ENCODE measurements at places on chromosomes 3 and 15.
A peak's percentile ranks its signal among the peaks of the same experiment; 100 is the strongest.

DNA sequence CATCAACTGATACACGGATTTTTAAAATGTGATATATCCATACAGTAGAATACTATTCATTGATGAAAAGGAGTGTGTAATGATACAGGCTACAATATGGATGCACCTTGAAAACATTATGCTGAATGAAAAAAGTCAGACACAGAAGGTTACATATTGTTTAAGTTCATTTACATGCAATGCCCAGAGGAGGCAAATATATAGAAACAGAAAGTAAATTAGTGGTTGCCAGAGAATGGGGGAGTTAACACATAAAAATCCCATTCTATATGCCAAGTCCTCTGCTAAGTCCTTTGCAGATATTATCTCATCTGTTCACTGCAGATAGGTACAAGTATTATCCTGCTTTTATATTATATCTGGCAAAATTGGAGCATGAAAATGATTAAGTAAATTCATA, 22.1 kb upstream of the CDIN1 start:
- no peak for DNase-seq

GRCh38 chr3:58059349-58060321, 51.4 kb downstream of the FLNB start:
- no peak for DNase-seq

GRCh38 chr3:50167069-50167840, 12.1 kb downstream of the SEMA3F start:
- DNase-seq = no peak

DNA sequence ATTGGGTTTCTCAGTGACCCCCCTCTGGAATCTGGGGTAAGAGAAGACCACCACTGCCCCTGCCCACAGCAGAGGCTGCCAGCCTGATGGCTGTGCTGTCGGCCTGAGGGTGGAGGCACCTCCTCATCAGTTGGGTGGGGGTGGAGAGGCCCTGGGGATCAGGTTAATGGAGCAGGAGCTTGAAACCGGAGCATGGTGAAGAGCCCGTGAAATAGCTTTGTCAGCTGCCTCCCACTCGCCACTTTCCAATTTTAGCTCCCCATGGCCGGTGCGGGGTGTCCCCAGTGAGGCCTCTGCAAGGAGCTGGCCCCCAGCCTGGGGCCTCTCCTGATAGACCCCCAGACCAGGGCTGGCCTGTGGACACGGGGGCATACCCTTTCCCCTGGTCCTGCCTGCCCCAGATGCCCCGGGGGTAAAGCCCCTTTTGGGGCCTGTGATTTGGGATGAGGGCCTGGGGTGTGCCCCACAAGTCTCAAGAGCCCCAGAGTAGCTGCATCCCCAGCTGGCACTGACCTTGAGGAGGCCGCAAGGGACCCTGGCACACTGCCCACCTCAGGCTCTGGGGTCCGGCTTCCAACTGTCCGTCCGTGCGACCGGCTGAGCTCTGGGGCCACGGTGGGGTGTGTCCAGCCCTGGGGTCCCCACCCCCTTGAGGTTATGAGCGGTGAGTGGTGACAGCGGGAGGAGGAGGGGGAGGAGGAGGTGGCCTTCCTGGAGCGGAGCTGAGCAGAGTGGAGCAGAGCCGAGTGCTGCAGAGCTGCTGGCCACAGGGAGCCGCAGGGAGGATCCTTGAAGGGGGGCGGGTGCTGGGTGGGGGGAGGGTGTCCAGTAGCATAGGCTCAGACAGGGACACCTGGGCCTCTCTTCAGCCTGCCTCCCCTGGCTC, at the start of gene HHATL:
TSS of gene HHATL (minus strand) at position 733 of the 886 bp plus-strand sequence. CDS start 1,972 bp downstream, outside the sequence.
- peak; percentile 31 for DNase-seq

- DNase-seq = no peak
Measured at GRCh38 chr15:56767315-56767714, 34.0 kb upstream of the ZNF280D start.

GRCh38 chr3:32321095-32321790, 70.4 kb upstream of the CMTM7 start:
- peak; percentile 50 for DNase-seq

DNA sequence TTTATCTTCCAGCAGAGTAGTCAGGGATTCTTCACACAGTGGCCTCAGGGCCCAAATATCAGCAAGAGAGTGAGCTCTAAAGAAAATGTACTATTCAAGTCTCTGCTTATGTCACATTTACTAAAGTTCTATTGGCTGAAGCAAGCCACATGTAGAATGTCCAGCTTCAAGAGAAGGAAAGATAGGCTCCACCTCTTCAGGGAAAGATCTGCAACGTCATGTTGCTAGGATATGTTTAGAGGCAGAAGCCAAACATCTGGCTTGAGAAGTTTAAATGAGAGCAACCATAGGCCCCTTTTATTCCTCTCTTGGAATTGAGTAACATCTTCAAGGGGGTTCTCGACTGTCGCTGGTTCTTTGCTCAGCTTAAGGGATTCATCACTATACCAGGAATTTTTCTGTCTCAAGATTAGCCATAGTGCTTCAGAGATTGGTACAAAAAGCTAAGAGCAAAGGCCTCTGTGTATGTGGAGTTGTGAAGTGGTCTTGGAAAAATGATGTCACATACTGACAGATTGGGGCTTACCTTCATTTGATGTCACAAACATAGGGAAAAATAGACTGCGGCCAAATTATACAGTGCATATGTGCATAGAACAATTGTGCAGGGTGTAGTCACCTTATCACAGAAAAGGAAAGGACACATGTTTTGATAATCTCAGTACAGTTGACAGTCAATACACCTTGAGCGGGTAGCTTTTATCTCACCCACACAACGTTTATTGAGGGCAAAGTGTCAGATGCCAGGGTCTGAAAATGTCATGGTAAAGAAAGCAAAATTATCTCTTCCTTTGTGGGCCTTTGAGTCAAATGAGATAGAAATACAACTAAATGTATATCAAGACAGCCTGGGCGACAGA, 11.3 kb upstream of the THRB start:
- no peak for DNase-seq

- DNase-seq = peak; percentile 96
Measured at GRCh38 chr3:46629551-46630517, 17.5 kb downstream of the FAM240A start.

GRCh38 chr3:113570158-113570557, 37.8 kb downstream of the SIDT1 start:
- no peak for DNase-seq

DNA sequence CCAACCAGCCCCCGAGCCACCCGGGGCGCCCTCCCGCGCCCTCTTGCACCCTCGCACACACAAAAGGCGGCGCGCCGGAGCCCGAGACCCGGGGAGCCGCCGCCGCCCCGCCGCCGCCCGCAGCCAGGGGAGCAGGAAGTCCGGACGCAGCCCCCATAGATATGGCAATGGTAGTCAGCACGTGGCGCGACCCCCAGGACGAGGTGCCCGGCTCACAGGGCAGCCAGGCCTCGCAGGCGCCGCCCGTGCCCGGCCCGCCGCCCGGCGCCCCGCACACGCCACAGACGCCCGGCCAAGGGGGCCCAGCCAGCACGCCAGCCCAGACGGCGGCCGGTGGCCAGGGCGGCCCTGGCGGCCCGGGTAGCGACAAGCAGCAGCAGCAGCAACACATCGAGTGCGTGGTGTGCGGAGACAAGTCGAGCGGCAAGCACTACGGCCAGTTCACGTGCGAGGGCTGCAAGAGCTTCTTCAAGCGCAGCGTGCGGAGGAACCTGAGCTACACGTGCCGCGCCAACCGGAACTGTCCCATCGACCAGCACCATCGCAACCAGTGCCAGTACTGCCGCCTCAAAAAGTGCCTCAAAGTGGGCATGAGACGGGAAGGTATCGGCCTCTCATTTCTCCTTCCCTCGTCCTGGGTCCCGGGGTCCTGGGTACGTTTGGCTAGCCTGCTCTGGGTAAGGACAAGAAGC, 1.6 kb downstream of the NR2F2 start:
- peak; percentile 74 for DNase-seq

GRCh38 chr3:70658513-70659310, 346.3 kb upstream of the MDFIC2 start:
- DNase-seq = no peak

DNA sequence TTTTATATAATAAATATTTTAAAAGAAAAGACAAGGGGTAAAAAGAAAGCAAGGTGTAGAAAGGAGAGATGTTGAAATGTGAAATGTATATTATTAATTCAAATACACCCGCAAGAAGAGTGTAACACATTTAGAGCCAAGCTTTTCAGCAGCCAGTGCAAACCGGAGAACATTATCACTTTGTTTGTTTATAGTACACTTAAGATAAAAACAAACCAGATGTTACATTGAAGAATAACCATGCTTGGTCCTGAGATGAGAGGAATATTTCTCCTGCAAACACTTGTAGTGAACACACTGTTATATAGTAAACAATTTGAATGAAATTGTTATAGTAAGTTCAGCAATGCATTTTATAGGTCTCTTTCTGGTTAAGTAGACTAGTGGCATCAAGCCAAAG, 1441.5 kb downstream of the OTOL1 start:
- no peak for DNase-seq

DNA sequence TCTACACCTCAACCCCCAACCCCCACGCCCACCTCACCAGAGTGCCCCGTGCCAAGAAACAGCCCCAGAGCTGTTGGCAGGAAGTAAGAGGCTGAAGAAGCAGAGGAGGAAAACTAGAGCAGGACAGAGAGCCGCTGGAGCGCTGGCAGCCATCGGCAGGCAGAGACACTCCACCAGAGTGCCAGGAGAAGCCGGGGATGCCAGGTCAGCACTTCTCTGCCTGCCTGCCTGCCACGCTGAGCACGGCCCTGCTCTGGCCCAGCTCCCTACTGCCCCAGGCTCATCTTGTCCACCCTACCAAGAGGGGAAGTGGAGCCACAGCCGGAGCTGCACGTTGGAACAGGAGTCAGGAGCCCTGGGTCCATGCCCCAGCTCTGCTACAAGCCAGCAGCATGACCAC, 29.7 kb downstream of the CACNA2D2 start:
- no peak for DNase-seq

DNA sequence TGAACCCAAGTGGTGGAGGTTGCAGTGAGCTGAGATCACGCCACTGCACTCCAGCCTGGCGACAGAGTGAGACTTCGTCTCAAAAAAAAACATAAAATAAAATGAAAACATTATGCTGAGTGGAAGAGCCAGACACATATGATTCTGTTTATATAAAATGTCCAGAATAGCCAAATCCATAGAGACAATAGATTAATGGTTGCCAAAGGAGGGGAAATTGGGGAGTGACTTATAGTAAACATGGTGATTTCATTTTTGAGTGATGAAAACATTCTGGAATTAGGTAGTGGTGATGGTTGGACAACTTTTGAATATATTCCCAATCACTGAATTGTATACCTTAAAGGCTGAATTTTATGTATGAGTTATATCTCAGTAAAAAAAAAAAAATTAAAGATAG, 172.0 kb upstream of the BFSP2 start:
- DNase-seq = no peak

- DNase-seq = no peak
Measured at GRCh38 chr15:91710080-91710698, 143.3 kb upstream of the SLCO3A1 start.

DNA sequence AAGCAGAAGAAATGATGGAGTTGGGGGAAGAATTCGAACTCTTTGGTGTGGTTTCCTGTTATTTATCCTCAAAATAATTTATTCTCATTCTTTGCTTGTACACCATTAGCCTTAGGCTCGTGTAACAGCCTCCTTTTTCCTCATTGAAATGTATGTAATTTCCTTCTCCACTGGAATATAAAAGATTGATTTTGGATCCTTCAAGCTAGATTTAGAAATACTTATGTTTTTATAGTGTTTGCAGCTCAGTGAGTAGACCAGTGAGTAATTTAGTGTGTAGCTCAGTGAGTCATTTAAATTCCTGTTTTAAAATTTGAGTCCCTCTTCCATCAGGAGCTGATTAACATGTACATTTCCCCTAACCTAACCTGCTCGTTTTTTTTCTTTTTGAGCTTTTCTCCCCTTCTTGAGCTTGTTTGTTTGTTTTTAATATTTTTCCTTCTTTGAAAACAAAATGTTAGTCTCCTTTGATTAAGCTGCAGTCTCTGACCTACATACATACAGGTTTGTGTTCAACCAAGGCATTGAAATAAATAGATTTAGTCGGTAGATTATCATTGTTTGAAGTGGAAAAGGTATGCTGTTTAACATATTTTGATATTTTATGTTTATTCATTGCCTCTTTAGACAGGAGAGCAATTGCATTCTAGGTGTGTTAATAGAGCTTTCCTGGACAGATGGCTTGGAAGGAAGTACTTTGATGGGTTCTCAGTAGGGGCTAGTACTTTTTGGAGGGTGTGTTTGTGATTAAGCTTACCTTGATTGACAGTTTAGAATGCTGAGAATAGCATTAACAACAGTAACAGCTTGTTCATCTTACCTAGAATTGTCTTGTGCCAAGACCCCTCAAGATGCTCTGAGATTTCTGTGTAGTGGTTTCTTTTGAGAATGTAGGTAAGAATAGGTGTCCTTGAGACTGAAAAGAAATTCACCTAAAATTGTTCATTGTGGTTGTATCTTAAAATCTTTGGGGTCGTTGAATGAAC, 5.9 kb downstream of the USP3 start:
- DNase-seq = no peak

DNA sequence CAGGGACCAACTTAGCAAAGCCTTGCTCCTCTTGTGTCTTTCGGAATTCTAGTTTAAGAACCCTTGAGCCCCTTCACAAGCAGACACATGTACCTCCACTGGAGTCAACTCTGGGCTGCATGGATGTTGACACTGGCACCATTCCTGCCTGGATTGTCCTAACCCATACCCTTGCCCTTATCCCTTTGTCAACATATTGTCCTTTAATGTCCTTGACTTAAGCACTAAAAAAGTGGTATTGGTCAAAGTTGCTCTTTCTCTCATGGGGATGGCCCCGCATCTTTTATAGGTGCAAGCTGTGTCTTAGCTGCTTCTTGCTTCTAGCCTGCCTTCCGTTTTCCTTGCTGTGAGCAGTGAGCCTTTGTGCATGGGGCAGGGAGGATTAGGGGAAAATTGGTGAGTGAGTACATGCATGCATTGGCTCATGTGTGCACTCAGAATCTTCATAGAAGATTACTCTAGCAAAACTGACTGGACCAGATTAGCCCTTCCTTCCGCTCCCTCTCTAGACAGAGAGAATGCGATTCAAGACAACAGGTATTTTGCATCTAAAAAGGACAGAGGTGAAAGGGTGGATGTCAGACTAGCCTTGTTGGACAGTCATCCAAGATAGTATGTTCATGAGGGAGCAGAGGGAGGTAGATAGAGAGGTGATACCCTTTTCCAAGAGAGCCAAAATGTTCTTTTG, 42.4 kb downstream of the TGFBR2 start:
- DNase-seq = no peak

- DNase-seq = no peak
Measured at GRCh38 chr3:52670621-52671521, 14.8 kb downstream of the PBRM1 start.

DNA sequence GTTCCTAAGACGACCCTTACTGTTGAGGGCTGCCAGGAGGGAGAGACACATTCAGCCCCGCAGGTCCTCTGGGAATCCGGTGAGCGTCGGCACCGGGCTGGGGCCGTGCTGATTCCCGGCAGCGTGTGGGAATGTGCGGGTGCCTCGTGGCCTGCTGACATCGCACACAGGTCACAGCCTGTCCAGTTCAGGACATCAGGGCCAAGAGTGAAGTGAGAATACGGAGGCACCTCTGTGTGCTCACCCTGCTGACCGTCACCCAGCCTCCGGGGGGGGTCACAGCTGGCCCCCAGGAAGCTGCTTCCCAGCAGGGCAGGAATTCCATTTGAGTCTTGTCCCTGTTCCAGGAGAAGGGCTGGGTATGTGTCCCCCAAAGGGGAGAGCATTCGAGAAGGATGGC, 53.6 kb downstream of the PGPEP1L start:
- DNase-seq = no peak
